ENCODE measurements at places on chromosomes 11 and 22. TPM values are rescaled to one million over a fixed set of nuclear protein-coding genes. Genes with fewer than 3 reads are reported as not detected.

GRCh38 chr11:17328871-17329494 lies 22.6 kb upstream of the NCR3LG1 start:
- ATAC-seq = no peak

CST6 gene
- not detected for total RNA-seq

SPA17 gene
- 15.3 TPM for total RNA-seq

DNA sequence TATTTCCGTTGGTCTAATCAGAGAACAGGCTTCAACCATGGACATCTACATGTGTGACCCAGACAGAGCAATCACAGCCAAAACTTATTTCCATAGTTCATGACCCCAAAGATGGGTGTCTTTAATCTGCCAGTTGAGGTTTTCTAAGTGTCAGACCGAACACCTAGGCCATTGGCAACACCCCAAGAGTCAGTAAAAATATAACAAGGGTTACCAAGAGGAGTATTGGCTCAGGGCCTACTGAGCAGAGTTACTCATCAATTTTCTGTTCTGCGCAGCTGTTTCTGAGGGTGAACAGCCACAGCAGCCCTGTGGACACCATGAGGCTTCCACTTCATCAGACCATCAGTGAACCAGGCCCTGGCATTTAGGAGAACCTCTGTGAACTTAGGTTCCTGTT lies 18.8 kb downstream of the GUCD1 start:
- no peak for ATAC-seq

MFNG gene
- total RNA-seq = 13.1 TPM
